Stimulated activated CD8-positive, alpha-beta memory T cell treated with anti-CD3 and anti-CD28 coated beads, Interleukin-7, amount 100 ng/mL, for 48 hours (primary cell): ENCODE measurements at places on chromosomes 12 and 14.

GRCh38 chr14:63896278-63896720, 43.5 kb downstream of the SYNE2 start:
- DNase-seq = no peak

GRCh38 chr12:48379794-48380193, 29.1 kb upstream of the ZNF641 start:
- DNase-seq = no peak

GRCh38 chr14:76677534-76678145, 83.6 kb upstream of the VASH1 start:
- no peak for DNase-seq

DNA sequence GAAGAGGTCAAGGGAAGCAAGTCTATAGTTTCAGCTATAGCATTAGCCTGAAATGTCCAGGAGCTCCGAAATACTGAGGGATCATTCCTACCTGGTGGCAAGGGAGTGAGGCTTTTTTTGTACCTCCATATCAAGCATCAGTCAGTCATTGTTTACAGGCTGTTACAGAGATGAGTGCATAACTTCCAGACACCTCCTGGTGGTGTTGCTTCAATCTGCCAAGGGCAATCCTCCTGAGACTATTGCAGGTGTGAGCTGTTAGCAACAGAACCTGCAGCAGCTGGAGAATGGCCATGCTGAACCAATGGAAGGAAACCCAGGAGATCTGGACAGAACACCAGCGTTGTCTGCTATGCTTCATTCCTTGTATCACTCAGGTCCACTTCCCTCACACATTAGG, 80.0 kb upstream of the SLC8A3 start:
- no peak for DNase-seq

- DNase-seq = peak; percentile 72
Measured at GRCh38 chr12:92593734-92594402, 108.9 kb upstream of the PLEKHG7 start.

DNA sequence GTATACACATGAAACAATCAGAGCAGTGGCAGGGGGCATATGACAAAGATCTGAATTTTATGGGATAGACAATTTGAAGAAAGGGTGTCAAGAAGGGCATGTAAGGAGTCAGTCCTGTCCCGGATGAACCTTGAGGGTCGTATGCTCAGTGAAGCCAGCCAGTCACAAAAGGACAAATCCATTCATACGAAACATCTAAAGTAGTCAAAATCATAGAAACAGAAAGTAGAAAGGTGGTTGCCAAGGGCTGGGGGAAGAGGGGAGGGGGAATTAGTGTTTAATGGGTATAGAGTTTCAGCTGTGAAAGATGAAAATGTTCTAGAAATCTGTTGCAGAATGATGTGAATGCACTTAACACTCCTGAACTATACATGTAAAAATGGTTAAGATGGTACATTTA, 157.5 kb downstream of the TGFB3 start:
- no peak for DNase-seq

GRCh38 chr12:5432011-5432400, at the start of gene NTF3:
TSS of gene NTF3 (plus strand) at chr12:5432108. CDS start at chr12:5432325, 217 bp downstream.
- DNase-seq = no peak

DNA sequence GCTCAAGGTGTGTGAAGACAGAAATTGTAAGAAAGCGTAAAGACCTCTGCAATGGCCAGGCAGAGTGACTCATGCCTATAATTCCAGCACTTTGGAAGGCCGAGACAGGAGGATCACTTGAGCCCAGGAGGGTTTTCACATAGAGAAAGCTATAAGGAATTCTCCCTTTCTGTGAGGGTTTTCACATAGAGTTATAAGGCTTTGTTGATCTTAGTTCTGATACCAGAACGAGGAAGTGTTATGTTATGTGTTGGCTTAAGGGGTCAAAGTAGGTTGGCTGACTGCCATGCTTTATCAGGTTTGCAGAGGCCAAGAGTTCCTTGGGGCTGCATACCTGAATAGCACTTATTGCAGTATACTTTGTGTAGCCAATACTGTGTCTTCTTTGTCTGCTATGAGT, 139.1 kb downstream of the ERC1 start:
- no peak for DNase-seq

DNA sequence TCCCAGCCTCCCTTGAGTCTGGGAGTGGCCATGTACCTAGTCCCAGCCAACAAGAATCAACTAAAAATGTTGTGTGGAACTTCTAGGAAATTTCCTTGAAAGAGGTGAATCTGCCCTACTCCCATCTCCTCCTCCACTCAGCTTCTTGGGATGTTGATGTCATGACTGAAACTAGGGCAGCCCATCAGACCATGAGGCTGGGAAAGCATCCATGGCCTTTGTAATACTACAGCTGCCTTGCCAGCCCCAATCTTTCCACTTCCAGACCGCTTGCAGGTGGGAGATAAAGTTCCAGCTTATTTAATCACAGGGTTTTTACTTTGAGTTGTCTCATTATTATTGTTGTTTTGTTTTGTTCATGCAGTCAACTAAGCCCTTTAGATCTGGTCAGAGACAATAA, 170.3 kb upstream of the LMNTD1 start:
- DNase-seq = no peak
